ENCODE measurements at places on chromosomes 7 and 10. TPM values are rescaled to one million over a fixed set of nuclear protein-coding genes. Genes with fewer than 3 reads are reported as not detected.

The CAV1 gene
- 603 TPM for total RNA-seq

The SPDYE6 gene
- not detected for total RNA-seq

The TDRD1 gene
- total RNA-seq, result not detected

The NAT16 gene
- total RNA-seq, result 0.29 TPM

The CYP3A4 gene
- total RNA-seq, result not detected

The LIPJ gene
- total RNA-seq, result not detected

The AGBL3 gene
- 1.2 TPM for total RNA-seq

The GDF2 gene
- not detected for total RNA-seq

The ZNF365 gene
- total RNA-seq, result 0.93 TPM

The C1GALT1 gene
- 34.3 TPM for total RNA-seq

The FBXW4 gene
- total RNA-seq, result 21.8 TPM

The FANK1 gene
- total RNA-seq, result 3.7 TPM

The ACSM6 gene
- total RNA-seq, result not detected

The SPDYE11 gene
- total RNA-seq, result not detected

The DOCK1 gene
- total RNA-seq, result 25.8 TPM

The NUPR2 gene
- not detected for total RNA-seq

The LRIT1 gene
- total RNA-seq, result not detected

The LLCFC1 gene
- not detected for total RNA-seq

The RBAK gene
- total RNA-seq, result 7.8 TPM

The UNCX gene
- total RNA-seq, result not detected

The PRR15 gene
- total RNA-seq, result 2.7 TPM

The PDAP1 gene
- total RNA-seq, result 212 TPM

The ASZ1 gene
- not detected for total RNA-seq

The ANKRD22 gene
- total RNA-seq, result 0.30 TPM
